WERI-Rb-1 (cell line): ENCODE measurements at places on chromosomes 4 and X.

- DNase-seq, result no peak
Observed at GRCh38 chrX:118329175-118329574, 16.7 kb upstream of the WDR44 start.

DNA sequence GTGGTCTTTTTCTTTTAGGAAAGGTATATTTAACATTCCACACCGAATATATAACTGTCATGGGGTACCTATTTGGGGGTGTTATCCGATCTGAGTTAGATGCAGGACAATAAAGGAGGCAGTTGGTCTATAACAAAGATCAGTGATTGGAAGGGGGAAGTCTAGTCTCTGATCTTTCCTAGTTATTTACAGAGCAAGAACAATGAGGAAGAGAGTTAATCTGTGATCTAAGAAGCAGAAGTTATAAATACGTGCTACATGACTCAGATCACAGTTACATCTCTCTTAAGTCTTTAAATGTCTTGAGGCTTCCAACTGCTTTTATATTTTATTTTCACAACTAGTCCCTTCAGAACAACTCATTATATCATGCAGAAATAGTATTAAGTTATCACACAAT is 33.2 kb upstream of the ARMCX4 start:
- no peak for DNase-seq

- DNase-seq, result peak; percentile 64
Observed at GRCh38 chr4:56129431-56129861, 180.7 kb downstream of the CEP135 start.

GRCh38 chr4:67886281-67886680 is 2.5 kb upstream of the TMPRSS11D start:
- no peak for DNase-seq

DNA sequence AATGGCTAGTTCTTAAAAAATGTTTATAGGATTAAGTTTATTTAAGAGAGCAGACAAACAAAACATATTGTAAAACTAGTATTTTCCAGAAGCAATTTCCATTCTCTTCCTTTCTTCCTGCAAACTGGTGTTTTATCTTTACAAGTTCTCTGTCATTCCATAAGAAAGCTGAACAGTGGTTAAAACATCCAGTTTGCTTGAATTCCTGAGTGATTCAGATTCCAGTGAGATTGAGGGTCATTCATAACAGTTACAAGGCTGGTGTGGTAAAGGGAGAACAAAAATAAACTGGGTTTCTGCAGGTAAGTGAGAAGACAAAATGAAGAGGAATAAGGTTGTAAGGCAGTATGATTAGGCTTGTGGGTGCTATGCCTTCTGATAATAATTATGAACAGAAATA is 544.8 kb upstream of the DIPK2B start:
- DNase-seq, result no peak

- DNase-seq, result peak; percentile 11
Observed at GRCh38 chrX:38717871-38718270, 83.4 kb upstream of the MID1IP1 start.

- no peak for DNase-seq
Observed at GRCh38 chr4:129561886-129562671, 466.1 kb downstream of the C4orf33 start.

- no peak for DNase-seq
Observed at GRCh38 chrX:43166874-43167273, 388.9 kb upstream of the PPP1R2C start.

GRCh38 chr4:15989424-15989823 is 26.4 kb upstream of the FGFBP2 start:
- DNase-seq, result no peak

DNA sequence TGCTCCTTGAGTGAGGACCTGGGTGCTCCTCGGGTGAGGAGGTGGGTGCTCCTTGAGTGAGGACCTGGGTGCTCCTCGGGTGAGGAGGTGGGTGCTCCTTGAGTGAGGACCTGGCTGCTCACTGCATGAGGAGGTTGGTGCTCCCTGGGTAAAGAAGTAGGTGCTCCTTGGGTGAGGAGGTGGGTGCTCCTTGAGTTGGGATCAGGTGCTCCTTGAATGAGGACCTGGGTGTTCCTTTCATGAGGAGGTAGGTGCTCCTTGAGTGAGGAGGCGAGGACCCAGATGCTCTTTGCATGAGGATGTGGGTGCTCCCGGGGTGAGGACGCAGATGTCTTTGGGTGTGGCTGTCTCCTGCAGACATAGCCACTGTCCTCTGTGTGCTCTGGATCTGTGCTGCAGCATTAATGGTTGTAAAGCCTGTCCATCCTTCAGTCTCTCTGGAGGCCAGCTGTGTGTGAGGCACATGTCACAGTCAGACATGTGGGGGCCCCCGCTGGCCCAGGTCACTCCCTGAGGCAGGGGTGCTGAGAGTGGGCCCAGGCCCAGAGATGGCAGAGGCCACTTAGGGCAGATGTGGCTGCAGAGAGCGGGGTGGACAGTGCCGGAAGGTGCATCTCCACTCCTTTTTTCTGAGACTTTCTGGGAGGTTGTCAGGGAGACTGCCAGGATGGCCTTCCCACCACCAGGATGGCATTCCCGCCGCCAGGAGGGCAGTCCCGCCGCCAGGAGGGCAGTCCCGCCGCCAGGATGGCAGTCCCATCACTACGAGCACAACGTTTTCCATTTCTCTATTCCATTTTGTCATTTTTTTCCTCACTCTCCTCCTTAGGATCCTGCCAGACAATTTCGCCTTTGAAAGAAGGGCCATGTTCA is 101.8 kb downstream of the HMX1 start:
- DNase-seq, result no peak

DNA sequence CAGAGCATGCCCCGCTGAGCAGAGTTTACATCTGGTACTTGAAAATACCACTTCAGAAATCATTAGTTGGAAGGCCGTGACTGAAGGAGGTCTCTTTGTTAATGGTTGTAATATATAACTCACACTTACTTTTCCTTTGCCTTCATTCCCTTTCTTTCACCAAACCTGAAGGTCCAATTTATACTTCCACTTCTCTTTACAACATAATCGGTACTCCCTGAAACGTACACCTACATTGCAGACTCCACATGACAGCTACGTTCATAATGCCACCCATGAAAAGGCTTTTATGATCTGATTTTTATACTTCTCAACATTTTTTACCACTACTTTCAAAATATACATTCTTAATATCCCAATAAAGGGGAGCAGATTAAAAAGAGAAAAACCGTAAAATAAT is 298.7 kb downstream of the C4orf33 start:
- no peak for DNase-seq

DNA sequence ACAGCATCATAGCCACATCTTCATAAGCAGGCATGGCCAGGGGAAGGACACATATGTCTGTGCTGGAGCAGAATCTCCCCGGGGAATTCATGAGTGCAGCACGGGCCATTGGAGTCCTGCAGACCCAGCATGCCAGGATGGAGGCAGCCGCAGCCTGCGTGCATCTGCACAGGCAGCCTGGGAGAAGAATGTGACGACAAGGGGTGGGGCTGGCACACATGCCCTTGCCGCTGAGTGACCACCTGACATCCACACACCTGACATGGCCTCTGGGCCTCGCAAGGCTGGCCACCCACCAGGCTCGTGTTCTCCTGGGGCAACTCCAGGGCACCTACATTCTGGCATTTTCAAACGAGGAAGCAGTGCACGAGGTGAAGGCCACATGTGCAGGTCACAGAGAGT is 66.2 kb upstream of the AFAP1 start:
- no peak for DNase-seq

DNA sequence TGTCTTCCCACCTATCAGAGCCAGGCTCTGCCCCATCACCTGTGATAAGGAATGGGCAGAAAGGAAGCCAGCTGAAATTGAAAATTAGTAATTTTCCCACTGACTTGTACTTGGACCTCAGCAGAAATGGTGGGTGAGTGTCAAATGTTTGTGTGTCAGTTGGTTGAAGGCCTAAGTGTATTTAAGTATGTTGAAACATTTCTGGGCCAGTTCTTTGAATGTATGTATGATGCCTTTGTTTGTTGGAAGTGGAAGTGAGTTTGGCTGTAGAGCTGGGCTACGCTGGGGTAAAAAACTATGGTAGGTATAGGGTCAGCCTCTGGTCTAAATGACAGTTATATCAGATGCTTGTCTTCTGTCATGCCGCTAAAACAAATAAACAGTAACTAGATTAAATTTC is 27.7 kb downstream of the JADE1 start:
- DNase-seq, result no peak

- no peak for DNase-seq
Observed at GRCh38 chrX:9171841-9172463, 138.0 kb upstream of the FAM9B start.

DNA sequence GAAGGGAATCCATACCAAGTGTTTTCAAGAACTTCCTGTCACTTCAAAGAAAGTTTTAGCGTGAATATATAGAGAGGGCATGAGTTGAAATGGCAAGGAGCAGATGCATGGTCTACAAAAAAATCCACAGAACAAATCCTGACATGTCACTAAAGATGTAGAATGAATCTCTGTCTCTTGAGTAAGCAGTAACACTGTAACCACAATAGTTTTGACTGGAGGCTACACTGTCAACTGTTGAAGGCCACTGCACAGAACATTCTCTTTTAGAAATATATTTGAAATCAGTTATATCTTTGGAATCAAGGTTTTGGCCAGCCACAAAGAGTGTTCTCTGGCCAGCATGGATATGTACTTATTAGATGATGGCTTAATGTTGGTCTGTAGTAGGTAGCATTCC is 83.8 kb downstream of the VCX3B start:
- DNase-seq, result no peak

DNA sequence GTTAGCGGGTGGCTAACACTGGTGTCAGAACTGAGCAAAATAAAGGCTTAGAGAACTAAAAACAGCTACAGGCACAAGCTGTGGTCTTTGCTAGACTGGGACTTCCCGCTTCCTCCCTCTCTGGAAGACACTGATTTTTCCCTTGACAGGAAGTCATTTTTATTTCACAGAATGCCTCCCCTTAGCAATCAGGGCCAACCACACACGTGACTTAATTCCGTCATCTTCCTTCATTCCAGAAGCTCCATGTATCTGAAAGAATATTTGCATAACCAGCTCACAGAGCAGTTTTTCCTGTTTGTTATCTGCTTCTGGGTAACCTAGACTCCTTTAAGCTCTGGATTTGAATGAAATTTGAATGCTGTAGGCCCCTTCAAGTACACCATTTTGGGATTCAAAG is 327.5 kb upstream of the FRG1 start:
- DNase-seq, result no peak
